ENCODE measurements at places on chromosomes 11 and 22.

GRCh38 chr11:36074941-36075431 lies 131.1 kb downstream of the LDLRAD3 start:
- DNase-seq: no peak

DNA sequence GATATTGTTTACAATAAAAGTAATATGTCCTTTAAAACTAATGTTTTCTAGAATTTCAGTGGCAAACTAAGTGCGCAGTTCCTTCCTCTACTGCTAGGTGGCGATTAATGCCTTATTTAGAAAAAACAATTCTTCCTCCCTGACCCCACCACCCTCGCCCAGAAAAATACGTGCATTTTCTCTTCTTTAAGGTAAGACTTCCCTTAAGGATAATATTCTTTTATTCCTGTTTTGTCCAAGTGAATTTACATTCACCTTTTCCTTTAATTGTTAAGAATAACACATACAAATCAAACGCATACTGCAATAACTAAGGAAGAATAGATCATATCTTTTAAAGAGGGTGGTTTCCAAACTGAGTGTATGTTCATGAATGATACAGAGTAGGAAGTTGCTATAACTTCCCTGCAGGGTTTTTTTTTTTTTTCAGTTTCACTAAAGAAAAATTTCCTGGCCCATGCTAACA lies 17.0 kb upstream of the PSMA1 start:
- DNase-seq: no peak

GRCh38 chr11:67504005-67504949 lies 886 bp downstream of the PITPNM1 start:
- peak; percentile 53 for DNase-seq

- DNase-seq: no peak
These were observed 101.8 kb upstream of the CTSC start for GRCh38 chr11:88439356-88439755.

DNA sequence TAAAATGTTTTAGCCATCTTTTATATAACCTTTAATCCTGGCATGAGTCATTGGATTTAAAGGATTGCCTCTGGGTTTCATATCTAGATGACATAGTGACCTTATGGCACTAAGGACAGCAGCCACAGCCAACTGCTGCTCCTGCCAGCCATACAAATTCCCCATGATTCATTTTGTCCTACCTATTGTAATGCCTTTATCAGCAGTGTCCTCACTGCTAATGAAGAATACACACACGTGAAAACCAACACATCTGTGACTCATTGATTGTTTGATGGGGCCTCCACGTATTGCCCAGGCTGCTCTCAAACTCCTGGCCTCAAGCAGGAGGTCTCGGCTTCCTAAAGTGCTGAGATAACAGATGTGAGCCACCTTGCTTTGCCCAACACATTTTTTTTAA lies 1.8 kb downstream of the LDHAL6A start:
- no peak for DNase-seq

DNA sequence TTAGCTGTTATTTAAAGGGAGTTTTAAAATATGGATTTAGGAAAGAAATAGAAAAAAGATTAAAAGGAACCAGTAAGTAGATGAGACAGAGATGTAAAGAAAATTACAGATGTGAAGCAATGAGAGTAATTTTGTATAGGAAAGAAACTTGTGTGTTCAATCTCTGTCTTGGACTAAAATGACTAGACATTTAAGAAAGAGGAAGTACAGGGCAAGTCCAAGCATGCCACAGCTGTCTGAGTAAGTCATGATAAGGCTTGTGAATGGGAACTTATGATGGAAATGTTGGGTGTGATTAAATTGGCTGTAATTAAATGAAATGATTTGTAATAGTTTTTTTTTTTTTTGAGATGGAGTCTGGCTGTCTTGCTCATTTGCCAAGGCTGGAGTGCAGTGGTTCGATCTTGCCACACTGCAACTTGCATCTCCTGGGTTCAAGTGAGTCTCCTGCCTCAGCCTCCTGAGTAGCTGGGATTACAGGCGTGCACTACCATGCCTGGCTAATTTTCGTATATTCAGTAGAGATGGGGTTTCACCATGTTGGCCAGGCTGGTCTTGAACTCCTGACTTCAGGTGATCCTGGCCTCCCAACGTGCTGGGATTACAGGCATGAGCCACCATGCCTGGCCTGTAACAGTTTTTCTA lies 5.9 kb upstream of the ACY3 start:
- DNase-seq: no peak

DNA sequence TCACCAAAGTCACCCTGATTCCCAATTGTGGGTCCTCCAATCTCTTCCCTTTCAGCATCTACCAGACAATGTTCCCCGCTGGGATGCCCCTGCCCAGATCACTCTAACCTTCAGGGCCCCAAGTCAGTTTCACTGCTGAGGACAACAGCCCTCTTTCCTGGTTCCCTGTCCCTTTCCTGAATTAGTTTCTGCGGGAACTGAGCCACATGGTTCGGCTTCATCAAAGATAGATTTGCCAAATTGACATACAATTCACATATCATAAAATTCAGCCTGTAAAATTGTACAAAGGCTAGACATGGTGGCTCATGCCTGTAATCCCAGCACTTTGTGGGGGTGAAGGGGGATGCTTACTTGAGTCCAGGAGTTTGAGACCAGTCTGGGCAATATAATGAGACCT lies 10.1 kb downstream of the PRDX5 start:
- no peak for DNase-seq

GRCh38 chr11:36034551-36035331 lies 90.9 kb downstream of the LDLRAD3 start:
- no peak for DNase-seq

DNA sequence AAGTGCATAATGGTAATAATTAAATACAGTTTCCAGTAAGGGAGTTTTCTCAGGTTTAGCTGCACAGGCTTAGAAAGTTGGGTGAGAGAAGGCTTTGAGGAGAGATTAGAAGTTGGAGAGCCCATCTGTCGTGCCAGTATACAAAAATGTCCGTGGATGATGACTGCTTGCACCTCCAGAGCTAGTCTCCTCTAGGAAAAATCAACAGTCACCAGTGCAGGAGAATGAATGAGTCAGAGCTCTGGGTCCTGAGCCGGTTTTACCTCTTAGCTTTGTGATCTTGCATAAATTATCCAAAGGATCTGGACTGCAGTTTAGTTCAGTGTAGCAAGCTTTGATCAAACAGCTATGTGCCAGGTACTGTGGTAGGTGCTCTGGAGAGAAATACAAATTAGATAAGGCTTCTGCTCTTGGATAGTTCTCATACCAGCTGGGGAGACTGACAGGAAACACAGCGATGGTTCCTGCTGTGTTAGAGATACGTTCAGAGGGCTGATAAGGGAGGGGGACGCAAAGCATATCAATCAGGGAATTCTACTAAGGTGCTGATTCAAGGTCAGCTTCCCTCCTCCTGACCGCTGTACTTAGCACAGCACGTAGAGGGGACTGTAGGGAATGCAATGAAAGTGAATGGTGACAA lies 125.9 kb downstream of the TEAD1 start:
- DNase-seq: no peak

- peak; percentile 30 for DNase-seq
These were observed 486 bp downstream of the STIM1 start for GRCh38 chr11:3855808-3856491.

DNA sequence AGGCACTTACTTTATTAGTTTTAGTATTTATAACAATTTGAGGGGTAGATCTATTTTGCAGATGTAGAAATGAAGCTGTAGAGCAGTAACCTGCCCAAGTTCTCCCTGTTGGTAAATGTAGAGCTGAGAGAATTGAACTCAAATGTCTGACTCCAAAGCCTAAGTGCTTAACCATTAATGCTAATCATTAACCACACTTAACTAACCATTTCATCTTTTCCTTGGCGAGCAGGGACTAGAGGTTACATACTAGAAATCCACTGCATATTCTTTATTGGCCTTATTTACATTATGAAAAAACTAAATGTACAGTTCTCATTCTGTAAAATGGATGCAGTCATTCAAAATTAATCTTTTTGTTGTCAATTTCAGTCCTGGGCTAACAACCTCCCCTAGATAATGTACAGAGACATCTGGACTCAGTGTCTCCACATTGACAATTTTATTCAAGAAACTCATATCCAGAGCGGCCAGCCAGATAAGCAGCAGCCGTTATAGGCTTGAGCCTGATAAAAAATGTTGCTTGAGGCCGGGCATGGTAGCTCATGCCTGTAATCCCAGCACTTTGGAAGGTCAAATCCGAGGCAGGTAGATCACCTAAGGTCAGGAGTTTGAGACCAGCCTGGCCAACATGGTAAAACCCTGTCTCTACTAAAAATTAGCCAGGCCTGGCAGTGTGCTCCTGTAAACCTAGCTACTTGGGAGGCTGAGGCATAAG lies 76.7 kb upstream of the PICALM start:
- no peak for DNase-seq

- DNase-seq: no peak
These were observed 941.0 kb upstream of the CHORDC1 start for GRCh38 chr11:91163619-91164451.

GRCh38 chr11:5581014-5581413 lies 337 bp downstream of the OR52B6 start:
- no peak for DNase-seq

GRCh38 chr11:7569044-7569443 lies 55.2 kb downstream of the PPFIBP2 start:
- no peak for DNase-seq

GRCh38 chr22:48177631-48178030 lies 1415.2 kb downstream of the TBC1D22A start:
- DNase-seq: no peak

DNA sequence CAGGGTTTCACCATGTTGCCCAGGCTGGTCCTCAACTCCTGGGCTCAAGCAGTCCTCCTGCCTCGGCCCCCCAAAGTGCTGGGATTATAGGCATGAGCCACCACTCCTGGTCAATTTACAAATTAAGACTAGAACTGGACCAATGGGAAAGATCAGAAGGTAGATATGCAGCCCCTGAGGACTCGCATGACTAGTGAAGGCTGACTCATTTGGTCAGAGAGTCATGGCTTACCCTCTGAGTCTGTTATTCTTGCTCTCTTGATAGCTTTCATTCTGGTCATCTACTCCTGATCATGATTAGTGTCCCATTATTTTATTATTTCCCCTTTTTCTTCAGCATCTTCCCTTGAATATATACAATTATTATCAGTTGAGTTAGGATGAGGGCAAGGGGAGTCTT lies 2.7 kb upstream of the LDHAL6A start:
- no peak for DNase-seq

DNA sequence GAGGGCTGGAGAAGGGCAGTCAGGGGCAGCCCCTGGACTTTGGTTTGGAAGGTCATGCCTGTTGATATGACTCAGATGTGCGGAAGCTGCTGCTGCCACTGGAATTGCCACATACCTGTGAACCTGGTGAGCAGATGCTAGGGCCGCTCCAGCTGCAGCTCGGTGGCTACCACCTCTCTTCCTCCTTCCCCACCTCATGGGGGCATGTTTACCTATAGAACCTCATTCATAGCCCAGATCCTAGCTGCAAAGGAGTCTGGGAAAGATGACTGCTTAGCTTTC lies 17.5 kb upstream of the TSPAN18 start:
- no peak for DNase-seq

- no peak for DNase-seq
These were observed 288.3 kb downstream of the CADM1 start for GRCh38 chr11:115215694-115216617.

- no peak for DNase-seq
These were observed 18.8 kb upstream of the CDKN1C start for GRCh38 chr11:2904153-2905052.
